Activated CD4-positive, alpha-beta T cell treated with anti-CD3 and anti-CD28 coated beads, Interleukin-2, amount 50 U/mL, for 48 hours (primary cell): ENCODE measurements at places on chromosomes 5 and 9.

DNA sequence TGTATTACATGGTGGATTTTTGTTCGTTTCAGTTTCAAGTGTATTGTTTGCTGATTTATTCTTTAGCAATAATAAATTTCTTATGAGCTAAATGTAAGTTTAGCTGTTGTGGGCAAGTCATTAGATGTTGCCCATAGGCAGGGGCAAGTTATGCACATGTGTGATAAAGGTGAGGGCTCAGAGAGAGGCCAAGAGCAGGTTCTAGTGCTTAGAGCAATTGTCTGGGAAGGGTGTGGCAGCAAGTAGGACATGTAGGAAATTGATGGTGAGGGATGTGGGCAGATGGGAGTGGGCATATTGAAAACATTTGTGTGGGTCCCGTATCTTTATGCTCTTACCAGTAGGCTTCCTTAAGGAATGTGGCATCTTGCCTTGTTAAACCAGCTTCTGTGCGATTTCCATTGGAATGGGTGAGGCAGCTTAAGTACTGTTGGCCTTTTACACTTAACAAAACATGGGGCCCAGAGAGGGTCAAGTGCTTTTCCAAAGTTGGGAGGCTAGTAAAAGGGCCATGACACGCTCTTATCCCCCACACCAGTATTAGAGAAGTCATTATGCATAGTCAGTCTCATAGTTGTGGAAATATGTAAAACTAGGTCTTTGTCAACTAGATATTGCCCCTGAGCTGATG is 60.6 kb downstream of the KDM4C start:
- DNase-seq: no peak

DNA sequence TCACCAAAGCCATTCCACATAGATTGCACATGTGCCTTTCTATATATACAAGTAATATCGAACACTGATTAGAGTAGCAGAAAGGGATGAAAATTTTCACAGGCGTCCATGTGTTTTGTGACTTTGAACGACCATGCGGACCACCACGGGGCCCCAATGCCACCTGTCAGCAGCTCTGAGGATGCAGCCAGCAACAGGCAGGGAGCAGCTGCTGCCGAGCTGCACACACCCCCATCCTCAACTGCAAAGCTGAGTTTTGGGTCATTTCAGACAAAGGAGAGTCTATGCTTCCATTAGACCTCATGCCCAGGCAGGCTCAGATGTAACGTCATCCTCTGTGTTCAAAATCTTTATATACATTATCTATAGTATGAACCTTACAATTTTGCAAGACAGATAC is 503.8 kb downstream of the IRX1 start:
- DNase-seq: no peak

- no peak for DNase-seq
Measured at GRCh38 chr5:134515801-134516200, 9.7 kb upstream of the JADE2 start.

- DNase-seq: peak; percentile 51
Measured at GRCh38 chr9:127424676-127424999, 456 bp downstream of the ZNF79 start.

DNA sequence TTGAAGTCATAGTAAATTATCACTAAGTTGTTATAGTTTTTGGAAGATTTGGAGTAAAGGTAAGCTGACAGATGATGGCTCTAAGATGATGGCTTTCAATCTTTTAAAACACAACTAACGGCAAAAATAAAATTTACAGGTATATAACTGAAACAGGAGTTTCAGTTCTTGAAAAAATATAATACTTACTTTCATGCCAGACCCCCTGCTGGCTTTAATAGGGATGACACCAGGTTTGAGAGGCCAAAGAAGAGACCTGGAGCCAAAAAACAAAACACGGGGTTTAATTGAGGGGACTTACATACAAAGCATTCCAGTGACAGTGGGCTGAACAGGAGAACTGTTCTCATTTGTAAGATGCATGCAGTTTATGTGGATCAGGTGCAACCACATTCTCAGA is 301.7 kb upstream of the PCSK5 start:
- DNase-seq: no peak

GRCh38 chr5:77353251-77353650 is 138.9 kb downstream of the WDR41 start:
- DNase-seq: no peak

DNA sequence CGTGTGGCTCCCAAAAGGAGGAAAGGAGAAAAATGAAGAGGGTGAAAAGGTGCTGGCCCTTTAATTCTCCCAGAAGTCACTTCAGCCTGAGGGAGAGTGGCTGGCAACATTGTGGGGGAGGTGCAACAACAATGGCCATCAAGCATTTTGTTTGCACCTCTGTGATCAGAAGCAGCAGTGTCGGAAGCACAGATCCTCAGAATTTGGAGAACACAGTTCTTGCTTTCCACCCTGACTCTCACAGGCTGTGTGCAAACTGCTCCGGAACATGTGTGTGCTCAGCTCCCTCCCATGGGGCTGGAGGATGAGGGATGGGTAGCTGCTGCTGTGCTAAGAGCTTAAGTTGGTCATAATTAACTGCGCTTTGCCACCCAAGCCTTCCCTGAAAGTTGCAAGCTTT is 127.1 kb downstream of the DPYSL3 start:
- no peak for DNase-seq

DNA sequence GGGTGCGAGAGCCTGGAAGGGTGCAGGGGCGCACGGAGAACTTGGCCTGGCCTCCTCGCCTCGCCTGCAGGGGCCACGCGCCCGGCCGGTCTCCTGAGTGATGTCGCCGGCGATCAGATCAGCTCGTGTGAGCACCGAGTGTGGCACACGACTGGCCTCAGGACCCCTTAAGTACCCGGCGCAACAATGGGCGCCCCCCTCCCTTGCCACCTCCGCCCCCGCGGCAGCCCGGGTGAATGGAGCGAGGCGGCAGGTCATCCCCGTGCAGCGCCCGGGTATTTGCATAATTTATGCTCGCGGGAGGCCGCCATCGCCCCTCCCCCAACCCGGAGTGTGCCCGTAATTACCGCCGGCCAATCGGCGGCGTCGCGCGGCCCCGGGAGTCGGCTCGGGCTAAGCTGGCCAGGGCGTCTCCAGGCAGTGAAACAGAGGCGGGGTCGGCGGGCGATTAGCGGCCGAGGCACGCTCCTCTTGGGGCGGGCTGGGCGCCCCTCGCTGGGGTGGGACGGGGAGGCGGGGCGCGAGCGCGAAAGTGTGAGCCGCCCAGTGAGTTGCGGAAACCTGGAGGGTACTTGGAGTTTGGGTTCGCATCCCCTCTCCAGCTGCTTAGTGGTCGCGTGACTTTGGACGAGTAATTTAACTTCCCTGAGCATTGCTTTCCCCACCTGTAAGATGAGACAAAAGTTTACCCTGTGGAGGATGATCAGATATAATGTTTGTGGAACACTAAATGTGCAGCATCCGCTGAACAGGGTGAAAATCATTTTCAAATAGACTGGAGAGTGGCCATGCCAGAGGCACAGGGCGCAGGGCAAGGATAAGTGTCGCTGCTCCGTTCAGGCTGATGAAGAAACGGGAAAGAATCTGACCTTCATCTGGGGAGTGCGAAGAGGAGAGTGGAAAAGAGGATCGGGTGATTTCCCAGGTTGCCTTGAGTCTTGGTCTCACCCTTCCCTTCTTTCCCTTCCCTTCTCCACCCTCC is at the start of gene NEUROG1:
Gene NEUROG1, minus strand, starts transcription at position 145 of the 982 bp plus-strand sequence. CDS start 274 bp downstream, outside the sequence.
- no peak for DNase-seq

DNA sequence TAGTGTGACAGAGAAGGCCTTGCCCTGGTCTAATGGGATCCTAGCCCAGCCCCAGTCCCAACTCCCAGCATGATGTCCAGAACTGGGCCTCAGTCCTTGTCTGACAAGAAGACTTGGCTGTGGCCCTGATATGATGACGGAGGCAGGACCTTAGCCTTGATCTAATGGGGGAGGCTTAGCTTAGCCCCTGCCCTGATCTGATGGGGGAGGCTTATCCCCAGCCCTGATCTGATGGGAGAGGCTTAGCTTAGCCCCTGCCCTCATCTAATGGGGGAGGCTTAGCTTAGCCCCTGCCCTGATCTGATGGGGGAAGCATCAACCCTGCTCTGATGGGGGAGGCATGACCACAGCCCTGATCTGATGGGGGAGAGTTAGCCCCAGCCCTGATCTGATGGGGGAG is 3.7 kb downstream of the PKN3 start:
- DNase-seq: no peak

GRCh38 chr9:79574136-79574535 is 2.4 kb downstream of the TLE4 start:
- DNase-seq: no peak

GRCh38 chr9:137064027-137064879 is 6.1 kb downstream of the SAPCD2 start:
- DNase-seq: peak; percentile 76

- DNase-seq: no peak
Measured at GRCh38 chr5:107436201-107436600, 234.5 kb downstream of the EFNA5 start.

GRCh38 chr5:14584848-14585247 is 3.3 kb downstream of the OTULINL start:
- DNase-seq: no peak
